ENCODE measurements at places on chromosomes 13 and 19. TPM values are rescaled to one million over a fixed set of nuclear protein-coding genes. Genes with fewer than 3 reads are reported as not detected.
A peak's percentile ranks its signal among the peaks of the same experiment; 100 is the strongest.

GRCh38 chr19:43316591-43317319 is 36.7 kb upstream of the CD177 start:
- DNase-seq: no peak

GRCh38 chr19:4328243-4328990 is 10.2 kb downstream of the STAP2 start:
- peak; percentile 93 for DNase-seq

DNA sequence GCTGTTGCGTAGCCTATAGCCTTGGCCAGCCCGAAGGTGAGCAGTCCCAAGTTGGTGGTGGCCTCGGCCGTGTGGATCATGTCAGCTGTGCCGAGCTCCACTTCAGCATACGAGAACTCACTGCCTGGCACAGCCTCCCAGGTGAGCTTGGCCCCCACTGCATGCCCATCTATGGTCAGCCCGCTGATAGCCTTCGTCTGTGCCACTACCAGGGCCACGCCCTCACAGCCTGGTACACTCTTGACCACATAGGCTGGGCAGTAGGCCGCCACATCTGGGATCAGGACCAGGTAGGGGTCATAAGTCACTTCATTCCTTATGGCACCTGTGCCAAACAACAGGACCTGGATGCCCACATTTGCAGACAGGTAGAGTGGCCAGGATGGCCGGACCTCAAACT is 7.4 kb downstream of the FCGBP start:
- DNase-seq: peak; percentile 63

DNA sequence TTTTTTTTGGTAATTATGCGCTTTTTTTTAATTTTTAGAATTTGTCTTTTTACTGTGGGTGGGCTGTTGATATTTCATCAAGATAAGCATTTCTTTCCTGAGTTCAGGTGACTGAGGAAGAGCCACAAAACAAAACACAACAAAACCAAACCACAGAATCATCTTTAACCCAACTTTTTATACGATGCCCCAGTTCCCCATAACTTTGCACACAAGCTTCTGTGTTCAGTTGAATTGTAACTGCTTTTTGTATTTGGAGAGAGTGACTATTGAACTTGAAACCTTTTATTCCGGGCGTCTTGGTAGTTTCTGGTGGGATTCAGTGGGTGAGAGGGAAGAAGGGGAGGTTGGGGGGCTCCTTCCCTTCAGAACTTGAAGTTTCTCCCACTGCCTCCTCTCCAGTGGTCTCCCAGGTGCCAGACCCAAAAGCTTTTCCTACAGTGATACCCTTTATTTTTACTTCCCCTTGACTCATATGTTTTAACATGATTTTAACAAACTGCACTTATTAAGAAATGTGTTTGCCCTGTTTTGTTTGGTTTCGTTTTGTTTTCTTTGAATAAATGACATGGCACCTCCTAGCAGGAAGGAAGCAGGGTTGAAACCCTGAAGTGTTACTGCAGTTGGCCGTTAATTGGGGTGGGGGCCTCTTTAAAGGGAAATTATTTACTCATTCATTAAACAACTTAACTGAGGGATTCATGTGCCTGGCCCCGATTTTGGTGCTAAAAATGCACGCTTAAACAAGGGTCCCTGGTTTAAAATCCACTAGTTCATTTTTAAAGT is 2.7 kb upstream of the CCDC97 start:
- DNase-seq: no peak

Gene PLK5
- not detected for total RNA-seq

- no peak for DNase-seq
Measured at GRCh38 chr19:48836089-48837017, at the start of gene HSD17B14. TSS of gene HSD17B14 (minus strand) at chr19:48836491. CDS start at chr19:48836411, 80 bp downstream.

Gene KIR3DL1
- not detected for total RNA-seq

DNA sequence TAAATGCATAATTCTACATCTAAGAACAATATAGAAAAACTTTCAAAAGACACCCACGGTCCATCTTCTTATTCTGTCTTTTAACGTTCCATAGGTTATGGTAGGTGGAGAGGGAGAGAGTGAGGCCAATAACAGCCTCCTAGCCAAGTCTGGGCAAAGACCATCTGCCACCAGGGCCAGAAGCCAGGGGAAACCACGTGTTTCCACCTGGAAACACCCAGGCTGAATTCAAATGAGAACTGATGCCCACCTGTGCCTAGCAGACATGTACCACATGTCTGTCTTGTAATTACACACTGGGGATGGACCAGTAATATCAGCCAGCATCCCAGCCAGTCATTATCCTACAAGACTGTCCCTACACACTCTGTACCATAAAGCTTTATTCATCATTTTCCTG is 1573.1 kb downstream of the EFNB2 start:
- no peak for DNase-seq

GRCh38 chr13:31377946-31378345 is 178.2 kb downstream of the B3GLCT start:
- no peak for DNase-seq

DNA sequence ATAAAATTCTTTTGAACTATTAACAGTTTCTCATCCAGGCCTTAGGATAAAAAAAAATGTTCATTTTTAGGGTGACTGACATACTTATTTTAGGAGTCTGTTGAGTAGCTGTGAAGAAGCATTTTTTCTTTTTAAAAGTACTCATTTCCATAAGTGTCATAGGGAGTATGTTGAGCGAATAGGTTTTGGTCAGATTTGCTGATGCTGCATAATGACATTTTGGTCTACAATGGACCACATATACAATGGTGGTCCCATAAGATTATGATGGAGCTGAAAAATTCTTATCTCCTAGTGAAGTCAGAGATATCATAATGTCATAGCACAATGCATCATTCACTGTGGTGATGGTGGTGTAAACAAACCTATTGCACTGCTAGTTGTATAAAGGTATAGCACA is 17.4 kb downstream of the NBEA start:
- DNase-seq: no peak

DNA sequence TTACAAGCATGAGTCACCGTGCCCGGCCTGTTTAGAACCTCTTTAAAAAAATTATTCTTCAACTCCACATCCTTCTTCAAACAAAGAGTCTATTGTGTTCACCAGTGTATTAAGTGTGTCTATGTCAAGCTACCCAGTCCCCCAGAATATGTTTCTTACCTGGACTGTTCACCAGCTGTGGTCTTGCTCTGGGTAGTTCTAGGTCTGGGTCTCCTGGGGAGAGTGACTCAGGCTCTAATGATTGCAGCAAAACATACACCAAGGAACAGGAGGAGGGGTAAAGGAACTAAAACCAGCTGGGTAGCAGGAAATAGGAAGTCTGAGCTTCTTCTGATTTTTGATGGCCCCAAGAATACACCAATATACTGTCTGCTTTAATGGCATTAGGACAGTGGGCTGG is at the start of gene FPR1:
Gene FPR1, minus strand, starts transcription at position 224 of the 400 bp plus-strand sequence. CDS start 4,884 bp downstream, outside the sequence.
- DNase-seq: no peak

- no peak for DNase-seq
Measured at GRCh38 chr13:21556051-21556450, 47.9 kb downstream of the MICU2 start.

- peak; percentile 90 for DNase-seq
Measured at GRCh38 chr19:56080669-56081401, 40.3 kb downstream of the ZNF787 start.

DNA sequence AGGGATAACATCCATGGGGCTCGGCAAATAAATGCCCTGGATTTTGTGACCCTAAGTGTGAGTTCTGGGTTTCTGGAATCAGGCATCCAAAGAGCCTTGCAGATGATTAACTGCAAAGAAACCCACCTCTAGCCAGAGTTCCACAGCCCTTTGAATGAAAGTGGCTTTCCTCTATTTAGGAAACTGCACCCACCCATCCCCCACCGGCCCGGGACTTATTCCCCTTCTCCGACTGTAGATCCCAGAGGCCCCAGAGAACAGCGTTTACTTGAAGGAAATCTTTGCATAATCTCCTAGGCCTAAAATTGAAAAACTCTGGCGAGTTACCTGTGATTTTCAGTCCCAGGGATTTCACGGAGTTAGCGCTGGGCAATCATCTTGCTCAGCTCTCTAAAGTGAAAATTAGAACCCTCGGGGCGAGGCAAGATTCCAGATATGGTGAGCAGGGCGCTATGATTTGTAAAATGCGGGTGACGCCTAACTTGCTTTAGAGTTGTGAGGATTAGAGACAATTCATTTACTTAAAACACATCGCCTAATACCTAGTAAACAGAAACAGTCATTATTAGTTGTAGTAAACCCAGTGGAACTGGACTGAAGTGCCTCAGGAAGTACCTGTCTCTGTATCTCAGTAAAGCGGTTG is 9.4 kb downstream of the URAD start:
- peak; percentile 44 for DNase-seq

DNA sequence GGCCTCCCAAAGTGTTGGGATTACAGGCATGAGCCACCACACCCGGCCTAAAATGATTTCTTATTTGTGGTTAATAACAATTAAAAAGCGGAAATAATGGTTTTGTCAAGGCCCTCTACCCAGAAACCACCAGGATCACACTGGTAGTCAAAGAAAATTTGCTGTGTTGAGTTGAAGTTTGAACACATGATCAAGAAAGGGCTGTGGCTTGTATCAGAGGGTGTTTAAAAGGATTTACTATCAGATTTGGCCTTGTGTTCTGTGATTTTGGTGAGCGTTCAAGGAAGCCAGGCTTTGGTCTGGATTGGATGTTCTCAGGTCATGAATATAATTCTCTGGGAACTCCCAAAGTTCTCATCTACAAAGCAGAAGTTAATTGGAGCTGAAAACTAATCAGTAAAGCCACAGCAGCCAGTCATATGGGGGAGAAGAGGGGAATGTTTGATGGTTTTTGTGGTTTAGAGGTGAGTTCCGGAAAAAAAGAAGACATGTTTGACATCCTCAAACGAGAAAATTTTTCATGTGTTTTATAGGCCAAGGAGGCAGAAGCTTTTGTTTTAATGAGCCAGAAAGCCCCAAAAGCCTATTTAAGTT is 10.6 kb upstream of the ZNF556 start:
- DNase-seq: no peak

Gene FLT3
- total RNA-seq: 0.05 TPM

Gene FBN3
- not detected for total RNA-seq

GRCh38 chr13:69959046-69959445 is 148.6 kb upstream of the ATXN8OS start:
- no peak for DNase-seq

GRCh38 chr13:93420887-93421286 is 194.3 kb downstream of the GPC6 start:
- DNase-seq: no peak

Gene PSG11
- not detected for total RNA-seq

DNA sequence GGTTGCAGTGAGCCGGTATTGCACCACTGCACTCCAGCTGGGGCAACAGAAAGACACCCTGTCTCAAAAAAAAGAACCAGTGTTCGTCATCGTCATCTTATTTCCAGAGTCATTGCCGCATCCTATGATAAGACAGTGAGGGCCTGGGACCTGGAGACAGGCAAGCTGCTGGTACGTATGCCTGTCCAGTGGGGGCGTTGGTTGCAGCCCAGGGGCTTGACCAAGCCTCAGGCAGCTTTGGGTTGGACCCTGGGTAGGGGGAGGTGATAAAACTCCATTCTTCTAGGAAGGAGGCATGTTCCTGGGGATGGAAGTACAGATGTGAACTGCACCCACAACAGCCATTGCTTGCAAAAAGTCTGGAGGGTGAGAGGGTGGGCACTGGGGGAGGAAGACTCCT is 15.6 kb downstream of the WDR88 start:
- DNase-seq: no peak

DNA sequence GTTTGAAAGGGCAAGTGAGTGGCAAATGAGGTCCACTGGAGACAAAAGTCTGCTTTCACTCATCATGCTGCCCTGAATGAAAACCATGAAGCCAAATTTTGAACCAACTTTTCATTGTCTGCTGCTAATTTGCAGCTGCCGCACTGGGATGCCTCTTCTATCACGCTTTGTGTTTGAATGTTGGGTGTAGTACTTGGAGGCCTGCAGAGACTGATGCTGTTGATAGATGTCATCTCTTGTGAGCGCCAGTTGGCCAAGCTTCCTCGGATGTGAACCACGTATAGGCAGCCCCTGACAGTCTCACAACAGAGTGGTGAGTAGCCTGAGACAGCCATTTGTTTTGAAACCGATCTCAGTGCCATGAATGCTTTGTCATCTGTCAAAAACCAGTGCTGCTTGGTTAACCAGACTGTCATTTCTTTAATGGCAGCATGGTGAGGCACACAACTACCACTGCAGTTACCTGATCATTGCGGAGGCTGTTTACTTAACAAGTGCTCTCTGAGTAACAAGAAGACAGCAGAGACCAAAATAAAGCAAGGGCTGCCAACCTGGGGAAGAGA is 31.2 kb upstream of the SLC10A2 start:
- no peak for DNase-seq

- peak; percentile 85 for DNase-seq
Measured at GRCh38 chr19:58279042-58279924, 528 bp downstream of the ZNF8 start.

DNA sequence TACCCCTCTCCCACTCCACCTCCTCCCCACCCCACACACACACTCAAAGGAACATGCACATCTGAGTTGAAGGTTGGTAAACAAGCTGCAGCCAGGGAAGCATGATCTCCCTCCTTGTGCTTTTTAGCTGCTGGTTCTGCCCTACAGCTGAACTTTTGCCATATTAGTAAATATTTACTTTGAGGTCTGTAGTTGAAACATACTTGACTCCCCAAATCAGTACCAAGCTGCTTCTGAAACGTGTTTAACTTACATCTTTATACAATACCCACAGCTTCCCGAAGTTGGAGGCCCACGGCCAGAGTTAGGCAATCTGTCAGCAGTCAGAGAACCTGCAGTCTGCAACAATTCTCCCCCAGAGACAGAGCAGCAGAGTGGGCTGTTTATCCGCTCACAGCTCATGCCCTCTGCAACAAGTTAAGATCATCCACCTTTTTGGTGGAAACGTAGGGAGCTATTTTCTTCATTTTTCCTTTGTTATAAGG is 1.5 kb upstream of the PCDH20 start:
- no peak for DNase-seq

Gene DKKL1
- not detected for total RNA-seq

DNA sequence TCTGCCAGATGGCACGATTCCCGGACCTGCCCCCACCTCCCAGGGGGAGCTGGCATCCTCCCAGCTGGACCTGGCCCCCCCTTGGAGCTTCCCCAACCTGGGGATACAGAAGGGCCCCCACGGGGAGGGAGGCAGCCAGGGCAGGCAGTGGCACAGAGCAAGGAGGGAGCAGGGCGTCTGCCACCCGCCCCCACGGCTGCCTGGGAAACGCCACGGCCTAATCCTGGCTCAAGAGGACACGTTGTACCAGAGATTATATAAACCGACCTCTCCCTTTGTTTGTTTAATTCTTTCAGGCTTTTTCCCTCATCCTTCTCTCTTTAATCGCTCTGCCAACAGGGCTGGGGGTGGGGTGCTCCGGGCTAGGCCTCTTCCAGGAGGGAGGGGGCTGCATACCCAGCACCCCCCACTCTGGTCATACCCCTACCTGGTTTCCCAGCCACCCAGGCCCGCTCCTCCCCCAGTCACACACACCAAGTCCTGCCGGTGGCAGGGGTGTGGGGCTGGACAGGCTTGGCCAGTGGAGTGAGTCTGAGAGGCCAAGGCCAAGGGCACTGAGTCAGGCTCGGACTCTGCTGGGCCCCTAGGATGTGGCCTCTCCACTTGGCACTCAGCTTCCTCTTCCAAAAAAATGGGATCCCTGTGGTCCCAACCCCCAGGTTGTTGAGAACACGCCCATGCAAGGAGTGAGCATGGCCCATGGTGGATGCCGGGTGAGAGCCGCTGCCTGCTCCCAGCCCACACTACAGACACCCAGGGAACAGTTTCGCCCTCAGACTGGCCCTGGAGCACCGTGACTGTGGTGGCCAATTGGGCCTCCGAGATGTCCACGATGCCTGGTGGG is 29.5 kb upstream of the NFIC start:
- peak; percentile 89 for DNase-seq

Gene ARL11
- 0.27 TPM for total RNA-seq

GRCh38 chr13:42728507-42729180 is 52.7 kb upstream of the FAM216B start:
- no peak for DNase-seq
